ENCODE measurements at places on chromosomes 13 and 19.

- DNase-seq = peak; percentile 75
These were observed 231.2 kb downstream of the FGF9 start for GRCh38 chr13:21901811-21902708.

DNA sequence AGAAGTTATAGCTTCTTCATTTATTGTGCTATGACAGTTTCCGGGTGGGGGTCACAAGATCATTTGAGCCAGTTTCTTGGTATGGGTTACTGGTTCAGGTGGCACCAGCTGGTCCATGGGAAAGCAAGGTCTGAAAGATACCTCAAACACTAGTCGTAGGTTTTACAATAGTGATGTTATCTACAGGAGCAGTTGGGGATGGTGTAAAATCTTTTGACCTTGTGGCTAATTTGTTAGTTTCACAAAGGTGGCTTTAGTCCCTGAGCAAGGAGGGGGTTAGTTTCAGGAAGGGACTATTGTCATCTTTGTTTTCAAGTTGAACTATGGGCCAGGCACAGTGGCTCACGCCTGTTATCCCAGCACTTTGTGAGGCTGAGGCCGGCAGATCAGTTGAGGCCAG lies 24.6 kb downstream of the CHST8 start:
- no peak for DNase-seq

GRCh38 chr19:58395220-58395978 lies at the start of gene RNF225:
Gene RNF225, plus strand, starts transcription at chr19:58395656. Its CDS starts 434 bp downstream, at chr19:58396090.
- DNase-seq = no peak

- DNase-seq = no peak
These were observed 18.1 kb upstream of the OLFM4 start for GRCh38 chr13:53010374-53011105.

- no peak for DNase-seq
These were observed 23.6 kb downstream of the IRS2 start for GRCh38 chr13:109762791-109763190.

- DNase-seq = no peak
These were observed 9.8 kb upstream of the SIGLEC10 start for GRCh38 chr19:51427201-51427600.

DNA sequence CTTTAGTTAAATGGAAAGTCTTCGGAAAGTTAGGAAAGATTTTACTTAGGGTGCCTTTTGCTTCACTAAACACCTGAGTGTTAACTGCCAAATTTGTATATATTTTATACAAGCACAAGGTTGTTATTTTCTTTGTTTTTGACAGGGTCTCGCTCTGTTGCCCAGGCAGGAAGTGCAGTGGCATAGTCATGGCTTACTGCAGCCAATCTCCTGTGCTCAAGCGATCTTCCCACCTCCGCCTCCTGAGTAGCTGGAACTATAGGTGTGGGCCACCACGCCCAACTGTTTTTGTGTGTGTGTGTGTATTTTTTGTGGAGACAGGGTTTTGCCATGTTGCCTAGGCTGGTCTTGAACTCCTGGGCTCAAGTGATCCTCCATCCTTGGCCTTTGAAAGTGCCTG lies 16.2 kb downstream of the KCTD4 start:
- DNase-seq = no peak

DNA sequence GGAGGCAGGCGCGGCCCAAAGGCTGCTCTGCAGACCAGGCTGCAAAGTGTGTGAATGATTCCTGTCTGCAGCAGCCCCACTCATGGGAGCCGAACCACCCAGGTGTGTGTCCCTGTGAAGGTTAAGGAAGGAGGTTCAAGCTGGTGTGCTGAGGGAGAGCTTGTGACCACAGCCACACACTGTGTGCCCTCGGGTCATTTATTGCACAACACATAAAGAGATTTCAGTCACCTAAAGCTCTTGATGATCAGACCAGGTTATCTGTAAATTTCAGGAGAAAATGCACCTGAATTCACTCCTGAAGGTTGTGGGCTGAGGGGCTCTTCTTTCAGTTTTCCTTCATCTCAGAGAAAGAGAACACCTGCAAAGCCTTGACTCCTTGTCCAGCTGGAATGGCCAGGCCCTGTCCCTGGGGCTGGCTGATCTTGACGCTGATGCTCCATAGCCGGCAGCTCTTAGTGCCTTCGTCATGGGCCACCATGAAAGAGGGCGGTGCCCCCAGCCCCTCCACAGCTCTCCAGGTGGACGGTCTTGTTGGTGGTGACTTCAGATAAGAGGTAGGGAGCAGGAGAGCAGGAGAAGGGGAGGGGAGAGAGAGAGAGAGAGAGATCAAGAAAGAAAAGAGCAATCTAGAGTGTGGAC lies 110.8 kb upstream of the C1QTNF9B start:
- DNase-seq = no peak

- DNase-seq = no peak
These were observed 232.7 kb downstream of the KLF12 start for GRCh38 chr13:73901324-73902068.

- no peak for DNase-seq
These were observed 246.7 kb downstream of the DLEU7 start for GRCh38 chr13:50596776-50597203.

DNA sequence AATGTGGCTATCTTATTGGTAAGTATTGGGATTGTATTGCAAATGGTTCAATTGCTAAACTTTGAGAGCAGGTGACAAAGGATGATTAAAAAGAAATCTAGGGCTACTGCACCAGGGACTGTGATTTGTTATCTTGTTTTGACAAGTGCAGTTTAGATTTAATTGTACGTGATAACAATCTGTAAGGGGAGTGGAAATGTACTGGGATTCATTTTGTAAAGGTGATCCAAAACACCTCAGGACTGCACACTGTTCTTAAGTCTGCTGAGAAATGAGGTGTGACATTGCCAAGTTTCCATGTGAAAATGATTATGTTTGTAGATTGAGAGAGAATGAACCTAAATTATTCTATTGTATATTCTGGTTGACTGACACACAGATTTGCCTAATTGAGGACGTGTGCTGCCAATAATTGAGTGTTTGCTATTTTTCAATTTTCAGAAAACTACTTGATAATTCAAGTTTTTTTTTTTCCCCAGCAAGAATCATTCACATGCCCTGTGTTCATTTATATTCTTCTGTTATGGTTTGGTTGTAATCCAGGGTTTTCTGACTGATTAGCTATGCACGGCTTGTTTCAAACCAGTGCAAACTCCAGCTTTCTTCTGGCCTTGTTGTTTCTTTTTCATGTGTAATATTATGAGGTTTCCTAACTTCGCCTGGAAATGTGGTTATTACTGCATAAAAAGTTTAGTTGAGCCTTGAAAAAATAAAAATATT lies 308.0 kb downstream of the OLFM4 start:
- no peak for DNase-seq

DNA sequence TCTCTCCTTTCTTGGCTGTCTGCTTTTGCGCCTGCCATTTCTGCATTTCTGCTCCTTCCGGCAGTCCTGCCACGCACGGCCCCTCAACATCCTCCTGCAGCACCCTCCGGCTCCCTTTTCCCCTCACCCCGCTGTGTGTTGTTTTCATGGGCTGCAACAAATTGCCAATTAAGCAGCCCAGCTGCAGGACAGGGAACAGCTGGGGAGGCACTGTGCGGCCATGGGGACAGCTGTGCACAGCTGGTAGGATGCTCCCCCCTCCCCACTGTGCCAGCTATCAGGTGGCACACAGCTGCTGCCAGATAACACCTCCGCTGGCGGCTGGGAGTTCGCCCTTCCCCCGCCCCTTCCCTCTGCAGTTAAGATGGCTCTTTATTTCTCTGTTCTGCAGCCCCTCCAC lies 25.4 kb downstream of the LYL1 start:
- DNase-seq = no peak

- DNase-seq = no peak
These were observed 3.2 kb downstream of the MIDN start for GRCh38 chr19:1251330-1252220.

- DNase-seq = no peak
These were observed 37.9 kb downstream of the SOX1 start for GRCh38 chr13:112104881-112105234.

Data from AG08395 (cell line).